ENCODE measurements at places on chromosomes 2 and 18. TPM values are rescaled to one million over a fixed set of nuclear protein-coding genes. Genes with fewer than 3 reads are reported as not detected.

GRCh38 chr2:126358122-126358521 lies 297.8 kb upstream of the GYPC start:
- DNase-seq = no peak
- no peaks in the 10 kb centered on the region for H3K36me3 ChIP-seq
- H3K27me3 ChIP-seq = no peaks in the 10 kb centered on the region
- no peak overlapping the region for H3K27ac ChIP-seq

DNA sequence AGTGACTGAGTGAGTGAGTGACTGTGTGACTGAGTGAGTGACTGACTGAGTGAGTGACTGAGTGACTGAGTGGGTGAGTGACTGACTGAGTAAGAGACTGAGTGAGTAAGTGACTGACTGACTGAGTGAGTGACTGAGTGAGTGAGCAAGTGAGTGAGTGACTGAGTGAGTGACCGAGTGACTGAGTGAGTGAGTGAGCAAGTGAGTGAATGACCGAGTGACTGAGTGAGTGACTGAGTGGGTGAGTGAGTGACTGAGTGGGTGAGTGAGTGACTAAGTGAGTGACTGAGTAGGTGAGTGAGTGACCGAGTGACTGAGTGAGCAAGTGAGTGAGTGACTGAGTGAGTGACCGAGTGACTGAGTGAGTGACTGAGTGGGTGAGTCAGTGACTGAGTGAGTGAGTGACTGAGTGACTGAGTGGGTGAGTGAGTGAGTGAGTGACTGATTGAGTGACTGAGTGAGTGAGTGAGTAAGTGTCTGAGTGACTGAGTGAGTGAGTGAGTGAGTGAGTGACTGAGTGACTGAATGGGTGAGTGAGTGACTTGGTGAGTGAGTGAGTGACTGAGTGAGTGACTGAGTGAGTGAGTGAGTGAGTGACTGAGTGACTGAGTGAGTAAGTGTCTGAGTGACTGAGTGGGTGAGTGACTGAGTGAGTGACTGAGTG lies 13.3 kb downstream of the MAL start:
- no peaks in the 10 kb centered on the region for H3K27me3 ChIP-seq
- H3K4me1 ChIP-seq = no peaks in the 10 kb centered on the region
- H3K27ac ChIP-seq = no peak overlapping the region
- no peak overlapping the region for H3K4me3 ChIP-seq
- no peaks in the 10 kb centered on the region for H3K36me3 ChIP-seq
- no peak for DNase-seq

The LCT gene
- 0.03 TPM for total RNA-seq

DNA sequence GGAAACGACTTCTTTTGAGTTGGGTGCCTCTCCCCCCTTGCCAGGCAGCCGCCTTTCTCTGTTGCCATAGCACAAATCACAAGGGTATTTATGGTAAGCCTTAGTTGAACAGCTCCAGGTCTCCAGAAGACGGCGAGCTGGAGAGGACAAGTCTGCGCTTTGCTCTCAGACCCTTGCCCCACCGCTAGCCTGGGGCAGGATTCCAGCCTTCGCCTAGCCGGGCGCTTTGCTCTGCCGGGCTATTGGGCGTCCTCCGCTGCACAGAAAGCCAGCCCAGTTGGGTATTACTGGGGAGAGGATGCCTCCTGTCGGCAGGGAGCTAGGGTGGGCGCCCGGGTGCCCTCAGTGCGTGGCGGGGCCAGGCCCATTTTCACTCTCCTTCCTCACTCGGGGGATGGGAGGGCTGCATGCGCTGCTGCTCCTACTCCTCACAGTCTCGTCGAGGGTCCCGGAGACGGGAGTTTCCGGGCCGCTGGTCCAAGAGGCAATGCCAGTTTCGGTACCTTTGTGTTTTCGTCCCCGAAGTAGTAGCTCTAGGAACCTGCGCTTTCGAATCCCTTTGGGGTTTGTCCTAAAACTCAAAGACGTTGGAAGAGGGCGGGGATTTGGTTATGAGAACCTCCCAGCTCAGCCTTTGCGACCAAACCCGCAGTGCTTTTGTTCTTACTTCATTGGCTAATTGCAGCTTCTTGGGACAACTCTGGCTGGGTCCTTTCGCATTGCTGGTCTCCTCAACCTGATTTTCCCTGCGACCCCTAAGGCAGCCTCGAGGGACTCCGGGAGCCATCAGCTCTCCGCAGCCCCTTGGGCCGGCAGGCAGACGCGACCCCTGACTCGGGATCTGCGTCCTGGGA lies 3.6 kb upstream of the DLX2 start:
- H3K36me3 ChIP-seq = no peaks in the 10 kb centered on the region
- peak; percentile 82 for DNase-seq
- no peak overlapping the region for H3K27ac ChIP-seq
- H3K4me1 ChIP-seq = peaks cover 24% of the 10 kb centered on the region
- peak overlapping the region; percentile 45 for H3K4me3 ChIP-seq
- H3K27me3 ChIP-seq = peaks cover 97% of the 10 kb centered on the region

DNA sequence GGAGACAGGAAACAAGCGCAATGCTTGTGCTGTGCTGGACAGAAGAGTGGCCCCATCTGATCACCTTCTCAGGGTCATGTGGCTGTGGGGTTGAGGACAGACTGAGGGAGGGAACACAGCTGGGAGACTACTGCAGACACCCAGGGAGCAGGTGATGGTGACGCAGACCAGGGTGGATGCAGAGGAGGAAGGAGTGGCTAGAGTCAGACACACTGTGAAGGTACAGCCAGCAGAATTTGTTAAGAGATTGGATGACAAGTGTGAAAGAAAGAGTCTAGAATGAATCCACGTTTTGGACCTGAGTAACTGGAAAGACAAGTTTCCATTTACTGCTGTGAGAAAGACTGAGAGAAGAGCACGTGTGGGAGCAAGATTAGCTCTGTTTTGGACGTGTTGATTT lies 15.9 kb upstream of the POMC start:
- no peak overlapping the region for H3K27ac ChIP-seq
- H3K27me3 ChIP-seq = no peaks in the 10 kb centered on the region
- no peak for DNase-seq

The PSMA8 gene
- not detected for total RNA-seq

The RAD51AP2 gene
- 1.2 TPM for total RNA-seq

The PECR gene
- total RNA-seq = 21.2 TPM

The ABCG8 gene
- total RNA-seq = not detected

The TMEM37 gene
- total RNA-seq = 1.0 TPM

- no peak for DNase-seq
- H3K4me1 ChIP-seq = peaks cover 5% of the 10 kb centered on the region
- H3K27me3 ChIP-seq = peaks cover 14% of the 10 kb centered on the region
- peak overlapping the region; percentile 68 for H3K4me3 ChIP-seq
- peaks cover 34% of the 10 kb centered on the region for H3K36me3 ChIP-seq
Measured at GRCh38 chr2:95208106-95208505, 785 bp downstream of the ZNF892 start.

- H3K4me1 ChIP-seq = no peaks in the 10 kb centered on the region
- DNase-seq = no peak
- H3K4me3 ChIP-seq = no peak overlapping the region
- H3K36me3 ChIP-seq = peaks cover 12% of the 10 kb centered on the region
- H3K27ac ChIP-seq = no peak overlapping the region
Measured at GRCh38 chr2:61162721-61163120, 733 bp downstream of the C2orf74 start.

The AQP4 gene
- total RNA-seq = 0.09 TPM

- no peaks in the 10 kb centered on the region for H3K36me3 ChIP-seq
- peaks cover 9% of the 10 kb centered on the region for H3K4me1 ChIP-seq
- no peaks in the 10 kb centered on the region for H3K27me3 ChIP-seq
- DNase-seq = no peak
- H3K4me3 ChIP-seq = no peak overlapping the region
Measured at GRCh38 chr2:201262718-201263117, 2.4 kb downstream of the CASP8 start.

DNA sequence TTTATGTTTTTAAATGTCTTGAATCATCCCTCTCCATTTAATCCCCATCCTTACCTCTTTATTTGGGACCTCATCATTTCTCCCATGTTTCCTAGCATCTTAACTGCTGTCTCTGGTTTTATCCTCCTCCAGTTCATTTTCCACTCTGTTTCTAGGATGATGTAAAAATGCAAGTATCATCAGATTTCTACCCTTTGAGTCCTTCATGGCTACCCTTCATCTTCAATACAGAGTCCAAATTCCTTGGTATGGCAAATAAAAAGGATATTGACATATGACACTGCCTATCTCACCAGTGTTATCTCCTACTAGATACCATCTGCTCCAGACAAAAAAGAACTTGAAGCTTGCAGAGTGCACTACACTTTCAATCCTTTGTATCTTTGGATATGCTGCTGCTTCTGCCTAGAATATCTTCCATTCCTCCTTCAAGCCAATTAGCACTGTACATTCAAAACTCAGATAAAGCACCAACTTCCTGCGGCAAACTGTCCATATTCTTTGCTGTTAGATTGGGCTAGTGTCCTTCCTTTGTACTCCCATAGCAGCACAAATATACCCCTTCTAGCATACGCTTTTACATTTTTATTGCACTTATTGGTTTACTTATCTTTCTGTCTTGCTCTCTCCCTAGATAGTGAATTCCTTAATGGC lies 24.6 kb upstream of the TLK1 start:
- peaks cover 10% of the 10 kb centered on the region for H3K4me1 ChIP-seq
- no peaks in the 10 kb centered on the region for H3K36me3 ChIP-seq
- no peaks in the 10 kb centered on the region for H3K27me3 ChIP-seq
- H3K27ac ChIP-seq = no peak overlapping the region
- no peak for DNase-seq

DNA sequence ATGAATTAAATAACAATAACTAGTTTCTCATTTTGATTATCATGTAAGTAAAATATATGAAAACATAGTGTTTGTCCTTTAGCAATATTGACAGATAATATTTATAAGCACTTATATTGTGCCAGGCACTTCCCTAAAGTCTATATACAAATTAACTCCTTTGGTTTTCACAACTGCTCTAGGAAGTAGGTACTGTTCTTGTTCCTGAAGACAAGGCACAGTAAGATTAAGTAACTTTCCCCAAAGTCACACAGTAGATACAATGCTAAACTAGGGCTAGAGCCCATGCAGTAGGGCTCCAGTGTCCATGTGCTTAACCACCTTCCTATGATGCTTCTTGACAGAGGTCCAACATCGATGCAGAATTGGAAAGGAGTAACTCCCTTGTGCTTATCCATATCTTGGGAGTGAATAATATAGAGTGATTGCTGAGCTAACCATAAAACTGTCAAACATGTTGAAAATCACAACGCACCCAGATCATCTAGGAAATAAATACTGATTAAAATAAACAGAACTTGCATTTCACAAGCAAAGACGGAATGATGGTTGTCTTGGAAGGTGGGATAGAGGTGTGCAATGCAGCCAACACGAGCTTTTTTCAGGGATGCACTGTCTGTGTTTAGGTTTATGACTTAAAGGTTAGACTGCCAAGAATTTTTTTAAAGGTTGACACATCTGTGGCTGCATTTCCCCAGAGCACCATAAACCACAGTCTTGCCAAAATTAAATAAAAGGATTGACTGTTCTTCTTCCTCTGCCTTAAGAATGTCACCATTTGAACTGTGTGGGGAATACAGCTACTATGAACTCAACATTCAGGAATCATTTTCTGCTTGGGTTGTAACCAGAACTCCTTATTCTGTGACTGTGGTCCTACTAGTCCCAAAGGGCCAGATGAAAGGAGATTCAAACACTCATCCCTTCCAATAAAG lies 80.8 kb downstream of the ANKRD44 start:
- no peaks in the 10 kb centered on the region for H3K36me3 ChIP-seq
- no peak for DNase-seq
- no peaks in the 10 kb centered on the region for H3K27me3 ChIP-seq
- peaks cover 7% of the 10 kb centered on the region for H3K4me1 ChIP-seq
